ENCODE measurements at places on chromosomes 2 and 18.
A peak's percentile ranks its signal among the peaks of the same experiment; 100 is the strongest.

- no peak for DNase-seq
These were observed 910.4 kb upstream of the GYPC start for GRCh38 chr2:125745514-125745913.

- no peak for DNase-seq
These were observed 18.7 kb upstream of the REL start for GRCh38 chr2:60862642-60863041.

DNA sequence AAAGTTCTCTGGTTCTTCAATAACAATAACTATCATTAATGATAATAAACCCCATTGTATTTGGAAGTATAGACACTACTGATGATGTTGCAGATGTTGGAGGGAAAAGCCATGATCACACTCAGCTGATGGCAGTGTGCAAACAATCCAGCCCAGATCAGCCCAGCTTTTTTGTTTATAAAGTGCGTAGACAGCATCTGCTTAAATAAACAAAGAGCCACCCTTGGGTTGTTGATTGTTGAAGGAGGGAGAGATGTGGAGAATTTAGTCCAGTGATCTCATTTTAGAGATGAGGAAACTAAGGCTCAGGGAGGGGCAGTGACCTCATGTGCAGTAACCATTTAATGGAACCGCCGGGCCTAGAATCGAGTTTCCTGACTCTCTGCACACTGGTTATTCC is 56.0 kb upstream of the MEX3C start:
- no peak for DNase-seq

- DNase-seq: no peak
These were observed 231.1 kb downstream of the MYCN start for GRCh38 chr2:16171425-16171920.

GRCh38 chr2:112541315-112542122 is 746 bp upstream of the POLR1B start:
- peak; percentile 63 for DNase-seq

DNA sequence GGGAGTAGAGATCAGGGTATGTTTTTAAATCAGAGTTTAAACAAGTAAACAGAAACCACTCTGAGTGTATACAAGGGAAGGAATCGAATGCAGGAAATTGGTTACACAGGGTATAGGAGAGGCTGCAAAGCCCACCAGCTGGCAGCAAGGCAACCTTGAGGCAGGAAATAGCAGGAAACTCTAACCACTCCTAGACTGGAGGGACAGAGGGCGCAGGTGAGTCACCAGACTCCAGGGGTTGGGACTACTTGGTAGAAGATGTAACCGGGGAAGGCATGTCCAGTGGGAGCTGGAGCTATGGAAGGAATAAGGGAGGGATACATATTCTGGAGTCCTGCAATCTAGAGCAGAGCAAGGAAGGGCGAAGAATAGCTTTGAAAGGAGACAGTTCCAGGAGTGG is 152.3 kb downstream of the MEIS1 start:
- no peak for DNase-seq

DNA sequence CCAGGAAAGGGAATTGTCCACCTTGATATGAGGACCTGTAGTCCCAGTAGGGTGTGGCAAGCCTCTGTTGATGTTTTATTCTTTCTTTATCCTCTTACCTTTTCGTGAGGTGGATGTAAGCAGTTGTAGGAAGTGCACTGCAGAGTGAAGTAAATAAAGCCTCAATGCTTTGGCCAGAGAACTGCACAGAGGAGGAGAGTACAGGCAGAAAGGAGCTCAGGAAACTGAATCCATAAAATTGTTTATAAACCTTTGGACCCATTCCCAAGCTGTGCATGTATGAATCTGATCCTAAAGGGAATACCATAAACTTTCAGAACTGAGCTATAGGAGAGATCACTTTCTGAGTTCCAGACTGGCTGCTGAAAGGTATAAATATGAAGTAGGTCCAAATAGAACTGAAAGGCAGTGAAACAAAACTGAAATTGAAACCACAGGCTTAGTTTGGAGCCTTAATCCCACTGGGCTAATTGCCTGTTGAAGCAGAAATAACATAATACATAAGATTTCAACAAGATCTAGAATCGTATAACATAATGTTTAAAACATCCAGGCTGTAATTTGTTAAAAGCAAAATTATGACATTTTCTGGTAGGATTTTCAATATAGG is 17.9 kb upstream of the SLC9A4 start:
- DNase-seq: no peak

DNA sequence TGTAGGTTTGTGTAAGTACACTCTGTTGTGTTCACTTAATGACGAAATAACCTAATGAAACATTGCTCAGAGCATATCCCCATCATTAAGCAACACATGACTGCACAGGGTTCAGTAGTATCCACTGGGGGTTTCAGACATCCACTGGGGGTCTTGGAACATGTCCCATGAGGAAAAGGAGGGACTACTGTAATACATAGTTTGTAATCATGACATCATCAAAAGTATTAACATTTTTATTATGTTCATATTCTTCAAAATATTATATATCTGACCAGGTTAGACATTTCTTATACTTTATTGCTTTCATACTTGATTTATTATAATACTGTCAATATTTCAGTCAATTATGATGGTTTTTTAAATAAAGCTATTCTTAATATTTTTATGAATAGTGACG is 54.4 kb upstream of the EMILIN2 start:
- DNase-seq: no peak

DNA sequence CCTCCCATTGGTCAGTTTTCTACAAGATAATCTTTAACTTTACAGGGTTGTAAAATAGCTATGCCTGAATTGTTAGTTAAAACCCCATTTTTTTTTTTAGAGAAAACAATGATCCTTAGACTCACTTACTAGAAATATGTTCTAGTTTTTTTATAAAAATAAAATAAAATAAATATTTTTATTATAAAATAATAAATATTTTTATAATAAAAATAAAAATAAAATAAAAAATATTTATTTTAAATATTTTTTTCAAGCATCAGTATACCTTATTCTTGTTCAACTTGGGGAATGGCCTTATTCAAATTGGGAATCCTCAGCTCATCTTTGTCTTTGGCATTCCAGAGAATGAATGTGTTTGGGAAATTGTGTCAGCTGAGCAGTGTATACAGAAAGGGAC is 20.8 kb upstream of the IL1RL1 start:
- no peak for DNase-seq

GRCh38 chr18:46867367-46868143 is 49.8 kb downstream of the PIAS2 start:
- DNase-seq: no peak

DNA sequence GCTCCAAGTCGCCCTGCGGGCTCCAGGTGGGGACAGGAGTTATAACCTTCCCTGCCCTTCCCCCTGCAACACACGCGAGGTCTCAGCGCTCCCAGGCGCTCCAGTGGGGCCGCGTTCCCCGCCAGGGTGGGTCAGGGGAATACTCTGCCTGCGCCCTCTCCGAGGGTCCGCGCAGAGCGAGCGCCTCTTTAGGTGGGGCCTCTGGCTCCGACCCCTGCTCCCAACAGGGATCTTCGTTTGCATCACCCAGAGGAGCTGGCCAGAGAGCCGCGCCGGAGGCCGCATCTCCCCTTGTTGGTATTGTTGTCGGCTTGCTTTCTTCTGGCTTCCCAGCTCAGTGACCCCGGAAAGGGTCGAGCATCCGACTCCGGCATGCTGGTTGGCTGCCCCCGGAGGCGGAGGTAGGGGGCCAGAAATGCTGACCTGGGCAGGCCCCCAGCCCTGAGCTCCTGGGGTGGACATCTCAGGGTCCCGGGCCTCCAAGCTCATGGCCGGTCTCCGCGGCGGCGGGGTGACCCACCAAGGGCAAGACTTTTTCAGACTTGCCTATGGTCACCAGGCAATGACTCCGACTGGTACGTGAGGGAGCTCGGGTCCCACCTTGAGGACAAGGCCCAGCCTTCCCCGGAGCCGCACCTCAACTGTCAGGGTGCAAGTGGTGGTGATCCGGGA is 11.2 kb upstream of the EN1 start:
- no peak for DNase-seq

DNA sequence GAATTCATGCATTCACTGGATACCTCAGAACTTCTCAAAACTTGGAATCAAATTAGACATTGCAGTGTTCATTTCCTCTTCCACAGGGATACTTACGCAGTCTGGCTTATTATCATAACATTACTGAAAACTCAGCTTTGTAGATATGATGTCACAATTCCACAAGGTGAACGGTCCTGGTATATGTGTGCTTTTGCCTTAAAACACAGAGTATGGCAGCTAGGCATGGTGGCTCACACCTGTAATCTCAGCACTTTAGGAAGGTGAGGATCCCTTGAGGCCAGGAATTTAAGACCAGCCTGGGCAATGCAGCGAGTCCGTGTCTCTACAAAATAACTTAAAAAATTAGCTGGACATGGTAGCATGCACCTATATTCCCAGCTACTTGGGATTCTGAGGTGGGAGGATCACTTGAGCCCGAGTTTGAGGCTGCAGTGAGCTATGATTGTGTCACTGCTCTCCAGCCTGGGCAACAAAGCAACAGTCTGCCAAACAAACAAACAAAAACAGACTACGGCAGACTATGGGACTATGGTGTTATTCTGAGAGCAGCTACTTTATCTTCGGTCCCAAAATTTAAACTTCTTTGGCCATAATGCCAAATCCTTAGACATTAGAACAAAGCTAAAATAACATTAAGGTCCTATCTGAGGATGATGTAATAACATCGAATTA is 1191.9 kb upstream of the SLC39A10 start:
- no peak for DNase-seq

GRCh38 chr18:25650201-25650941 is 298.4 kb upstream of the ZNF521 start:
- no peak for DNase-seq

- no peak for DNase-seq
These were observed 76.4 kb upstream of the MGAT5 start for GRCh38 chr2:134177351-134177931.

GRCh38 chr18:44598514-44598913 is 82.2 kb upstream of the SETBP1 start:
- DNase-seq: no peak

DNA sequence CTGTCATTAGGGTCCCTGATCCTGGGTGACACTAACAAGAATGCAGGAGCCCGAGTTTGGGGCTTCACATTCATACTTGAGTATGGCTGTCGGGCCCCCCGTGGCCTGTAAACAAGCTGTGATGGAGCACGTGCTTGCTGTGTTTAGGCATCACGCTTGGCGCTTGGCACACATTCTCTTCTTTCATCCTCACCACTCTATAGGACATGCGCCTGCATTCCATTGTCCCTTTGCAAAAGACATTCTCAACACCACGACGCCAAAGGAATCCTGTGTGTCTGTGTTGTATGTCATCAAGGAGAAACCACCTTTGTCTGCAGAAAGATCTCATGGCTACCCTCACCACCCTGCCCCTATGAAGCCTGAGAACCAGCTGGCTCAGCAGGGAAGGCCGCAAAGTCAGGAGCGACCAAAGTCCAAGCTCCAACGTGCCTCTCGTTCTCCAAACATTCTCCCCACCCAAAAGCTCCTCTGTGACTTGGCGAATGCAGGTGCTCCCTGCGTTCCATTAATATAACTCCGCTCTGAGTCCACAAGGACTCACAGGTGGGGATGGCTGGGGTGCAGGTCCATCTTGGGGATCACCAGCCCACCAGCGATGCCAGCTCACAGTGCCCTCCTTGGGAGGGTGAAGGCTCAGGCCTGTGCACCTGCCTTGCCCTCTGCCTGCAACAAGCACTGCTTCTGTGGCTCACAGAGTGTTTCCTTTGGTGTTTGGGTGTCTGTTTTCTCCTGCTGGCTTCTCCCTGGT is 6.2 kb upstream of the PER2 start:
- no peak for DNase-seq

DNA sequence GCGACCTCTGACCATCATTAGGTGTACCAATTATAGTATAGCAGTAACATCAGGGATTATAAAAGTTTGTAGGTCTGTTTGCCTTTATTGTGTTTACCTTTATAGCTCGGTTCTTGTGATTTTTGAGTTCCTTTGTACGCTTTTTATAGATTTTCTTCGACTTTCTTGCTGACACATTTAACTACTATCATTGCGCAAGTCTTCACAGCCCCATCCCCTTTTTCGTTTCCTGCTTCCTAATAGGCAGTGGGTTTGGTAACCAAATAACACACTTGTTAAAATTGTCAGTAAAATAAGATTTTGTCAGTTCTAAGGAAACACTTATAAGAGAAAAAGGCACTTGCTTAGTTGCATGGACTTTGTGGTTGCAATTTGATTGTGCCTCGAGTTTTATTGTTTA is 541.5 kb downstream of the LRP1B start:
- DNase-seq: no peak

- DNase-seq: no peak
These were observed 252.4 kb downstream of the LPIN1 start for GRCh38 chr2:11998626-11999378.

DNA sequence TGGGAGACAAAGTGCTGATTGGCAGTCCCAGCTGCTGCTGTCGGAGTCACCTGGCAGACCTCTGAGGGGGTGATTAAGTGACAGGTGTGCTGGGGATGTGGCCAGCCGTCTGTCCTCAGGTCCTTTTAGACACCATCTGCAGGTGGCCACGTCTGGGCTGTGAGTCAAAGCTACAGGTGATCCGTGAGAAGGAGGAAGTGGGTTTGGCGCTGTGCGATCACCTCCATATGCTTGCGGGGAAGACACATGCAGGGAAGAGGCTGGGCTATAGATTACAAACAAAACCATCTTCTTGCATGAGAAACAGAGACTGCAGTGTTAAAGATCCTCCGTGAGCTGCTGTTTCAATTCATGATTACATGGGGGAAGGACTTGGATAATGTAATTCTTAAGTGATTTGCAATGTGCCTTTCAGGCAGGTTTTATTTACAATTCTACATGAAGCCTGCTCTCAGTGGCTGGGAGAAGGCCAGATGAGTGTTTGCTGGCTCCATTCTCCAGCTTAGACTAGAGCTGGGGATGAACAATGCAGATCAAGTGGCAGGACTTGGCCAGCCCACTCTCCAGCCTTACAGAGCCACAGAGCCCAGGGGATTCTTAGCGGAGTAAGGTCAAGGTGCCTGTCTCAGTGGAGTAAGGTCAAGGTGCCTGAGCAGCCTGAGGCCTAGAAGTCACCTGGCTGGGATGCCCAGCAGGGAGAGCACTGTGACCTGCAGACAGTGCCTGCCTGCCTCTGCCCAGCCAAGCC is 87.8 kb downstream of the LYPD1 start:
- DNase-seq: no peak

GRCh38 chr2:20451000-20451290 is 4.1 kb downstream of the RHOB start:
- DNase-seq: no peak

GRCh38 chr18:75554644-75555185 is 127.2 kb upstream of the SMIM21 start:
- no peak for DNase-seq

- DNase-seq: no peak
These were observed 23.7 kb downstream of the ATOH8 start for GRCh38 chr2:85777441-85777861.

GRCh38 chr2:68889021-68889420 is 17.8 kb upstream of the BMP10 start:
- DNase-seq: no peak

- no peak for DNase-seq
These were observed 281.4 kb upstream of the ZNF804A start for GRCh38 chr2:184316921-184317320.

- DNase-seq: no peak
These were observed 393.9 kb downstream of the LRRTM1 start for GRCh38 chr2:79910643-79911042.

GRCh38 chr2:209977386-209978239 is 24.8 kb upstream of the RPE start:
- DNase-seq: no peak

GRCh38 chr2:218691234-218691633 is 19.3 kb downstream of the STK36 start:
- DNase-seq: no peak
